ENCODE measurements at places on chromosomes 3 and 15.

DNA sequence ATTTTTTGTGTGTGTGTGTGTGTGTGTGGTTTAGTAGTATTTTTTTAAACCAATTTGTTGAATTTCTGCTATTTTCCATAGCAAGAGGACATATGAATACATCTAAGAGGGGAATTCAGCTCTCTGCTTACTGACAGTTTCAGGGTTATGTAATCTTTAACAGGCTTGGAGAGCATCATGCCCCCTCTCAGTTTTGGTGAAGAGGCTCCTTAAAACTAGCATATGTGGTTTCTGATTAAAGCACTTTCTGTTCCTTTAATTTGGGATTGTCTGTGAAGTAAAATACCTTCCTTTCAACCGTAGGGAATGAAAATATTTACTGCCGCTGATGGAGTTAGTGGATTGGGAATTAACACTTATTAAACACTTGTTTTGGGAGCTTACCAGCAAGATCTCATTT lies 19.4 kb upstream of the NFKBIZ start:
- DNase-seq: no peak

DNA sequence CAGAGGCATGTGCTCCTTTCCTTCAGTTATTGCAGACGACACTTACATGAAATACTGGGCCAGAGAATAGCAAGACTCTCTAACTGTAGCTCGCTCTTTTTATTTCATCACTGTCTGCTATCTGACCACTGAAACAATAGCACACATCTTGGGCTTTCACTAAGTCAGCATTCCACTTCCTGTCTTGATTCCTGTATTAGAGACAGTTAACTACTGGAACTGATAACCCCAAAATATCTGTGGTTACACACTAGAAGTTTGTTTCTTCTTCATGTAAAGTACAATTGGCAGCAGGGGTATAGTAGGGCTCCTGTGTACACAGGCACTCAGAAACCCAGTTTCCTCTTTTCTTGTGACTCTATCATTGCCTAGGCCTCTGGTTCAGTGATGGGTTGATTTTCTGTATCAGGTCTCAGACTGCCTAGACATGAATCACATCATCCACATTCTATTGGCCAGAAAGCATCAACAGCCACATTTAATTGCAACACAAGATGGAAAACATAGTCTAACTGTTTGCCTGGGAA lies 230.2 kb upstream of the CD96 start:
- no peak for DNase-seq

DNA sequence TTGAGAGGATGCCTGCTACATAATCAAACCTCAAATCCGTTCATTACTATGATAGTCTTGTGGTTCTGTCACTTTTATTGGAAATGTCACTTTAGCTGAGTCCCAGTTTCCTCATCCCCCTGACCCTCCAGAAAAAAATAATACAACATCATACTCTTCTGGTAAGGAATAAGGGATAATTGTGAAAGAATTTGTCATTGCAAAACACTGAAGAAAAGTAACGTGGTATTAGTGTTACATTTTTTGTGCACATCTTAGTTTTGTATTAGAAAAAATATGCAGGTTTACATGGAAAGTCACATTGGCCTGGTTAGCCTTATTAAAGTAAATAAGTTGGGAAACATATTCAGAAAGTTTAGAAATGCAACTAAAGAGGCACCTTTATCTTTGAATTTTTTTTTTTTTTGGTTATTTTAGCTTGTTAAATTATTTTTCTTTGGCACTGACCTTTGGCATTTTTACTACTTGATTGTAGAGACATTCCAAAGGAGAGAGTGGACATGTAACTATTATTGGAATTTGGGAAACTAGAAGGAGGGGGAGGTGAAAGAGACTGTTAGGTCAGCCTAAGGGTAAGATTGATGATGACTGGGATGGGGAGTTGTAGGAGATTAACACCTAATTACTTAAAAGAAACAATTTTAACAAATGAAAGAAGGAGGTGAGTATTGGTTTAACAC lies 462.2 kb upstream of the RARB start:
- DNase-seq: no peak

GRCh38 chr15:71809346-71809745 lies 1.0 kb upstream of the NR2E3 start:
- no peak for DNase-seq

GRCh38 chr3:169394316-169394715 lies 269.2 kb downstream of the MECOM start:
- DNase-seq: no peak

Measured in NCI-H2081 treated with DMSO at 0.1 percent for 48 hours (cell line).